Right atrium auricular region (tissue), 2 donors: ENCODE measurements at places on chromosomes 1 and 21. TPM values are rescaled to one million over a fixed set of nuclear protein-coding genes. Genes with fewer than 3 reads are reported as not detected.

The HORMAD1 gene
- total RNA-seq: not detected

The PLPPR4 gene
- total RNA-seq: 0.37 TPM

DNA sequence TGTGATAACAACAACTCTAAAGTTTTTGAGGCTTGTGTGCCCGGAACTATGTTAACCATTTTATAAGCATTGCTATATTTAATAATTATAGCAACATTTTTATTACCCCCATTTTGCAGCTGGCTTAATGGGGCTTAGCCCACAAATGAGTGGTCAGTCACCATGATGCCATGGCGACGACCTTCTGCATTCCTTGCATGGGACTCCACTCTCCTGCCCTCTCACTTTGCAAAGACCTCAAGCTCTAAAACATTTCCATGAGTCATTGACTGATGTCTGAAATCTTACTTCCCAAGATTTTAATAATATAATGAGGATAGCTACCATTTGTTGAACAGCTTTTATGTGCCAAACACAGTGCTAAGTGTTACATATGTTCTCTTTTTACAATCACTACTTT is 15.4 kb downstream of the NGF start:
- DNase-seq: no peak

DNA sequence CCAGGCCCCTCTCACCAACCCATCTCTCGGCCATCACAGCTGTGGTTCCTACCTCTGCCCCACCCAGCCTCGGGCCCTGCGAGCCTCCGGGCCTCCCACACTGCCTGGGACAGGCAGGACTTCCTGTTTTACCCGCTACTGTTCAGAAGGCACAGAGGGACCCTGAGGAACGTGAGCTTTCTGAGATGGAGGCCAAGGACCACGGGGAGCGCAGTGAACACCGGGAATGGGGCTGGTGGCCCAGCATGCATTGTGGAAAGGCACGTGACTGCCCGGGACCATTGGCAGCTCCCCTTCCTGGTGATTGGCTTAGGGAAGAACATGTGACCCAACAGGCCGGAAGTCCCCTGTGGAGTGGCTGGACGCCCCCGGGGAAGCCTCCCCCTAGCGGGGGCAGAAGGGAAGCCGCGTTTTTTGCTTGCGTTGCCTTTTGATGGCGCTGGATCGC is 7.0 kb downstream of the S100B start:
- DNase-seq: no peak

GRCh38 chr21:32916522-32917099 is 109.1 kb upstream of the OLIG2 start:
- DNase-seq: no peak

DNA sequence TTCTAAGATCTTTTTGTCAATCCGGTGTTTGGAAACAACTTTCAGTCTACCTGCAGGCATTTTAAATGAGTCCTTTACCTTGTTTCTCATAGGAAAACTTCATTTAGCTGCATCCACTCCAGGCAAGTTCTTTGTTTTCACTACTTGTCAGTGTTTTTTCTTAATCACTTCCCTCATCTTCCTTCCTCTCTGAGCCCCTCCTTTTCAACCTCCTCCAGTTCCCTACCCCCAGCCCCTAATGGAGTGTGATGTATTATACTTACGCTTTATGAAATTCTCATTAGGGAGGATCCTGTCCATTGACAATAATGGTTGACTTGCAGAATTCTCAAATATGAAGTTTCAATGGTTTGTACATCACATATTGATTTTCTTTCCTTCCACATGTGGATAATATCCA is 62.5 kb upstream of the BACH1 start:
- DNase-seq: no peak

DNA sequence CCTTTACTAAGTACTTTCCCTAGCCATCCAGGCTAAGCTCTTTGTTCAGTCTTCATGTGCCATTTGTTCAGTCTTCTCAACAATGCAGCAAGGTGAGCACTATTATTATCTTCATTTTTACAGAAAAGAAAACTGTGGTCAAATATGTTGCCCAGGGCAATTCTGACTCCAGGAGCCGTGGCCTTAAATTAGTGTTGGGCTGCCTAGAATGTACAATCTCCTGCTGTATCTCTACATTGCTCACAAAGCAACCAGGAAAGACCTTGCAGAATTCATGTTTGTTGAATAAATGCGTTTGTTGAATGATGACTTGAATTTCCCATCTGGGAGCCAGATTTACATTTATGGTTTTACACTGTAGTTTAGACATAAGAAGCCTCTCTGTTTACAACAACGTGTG is 14.2 kb downstream of the CD101 start:
- no peak for DNase-seq

DNA sequence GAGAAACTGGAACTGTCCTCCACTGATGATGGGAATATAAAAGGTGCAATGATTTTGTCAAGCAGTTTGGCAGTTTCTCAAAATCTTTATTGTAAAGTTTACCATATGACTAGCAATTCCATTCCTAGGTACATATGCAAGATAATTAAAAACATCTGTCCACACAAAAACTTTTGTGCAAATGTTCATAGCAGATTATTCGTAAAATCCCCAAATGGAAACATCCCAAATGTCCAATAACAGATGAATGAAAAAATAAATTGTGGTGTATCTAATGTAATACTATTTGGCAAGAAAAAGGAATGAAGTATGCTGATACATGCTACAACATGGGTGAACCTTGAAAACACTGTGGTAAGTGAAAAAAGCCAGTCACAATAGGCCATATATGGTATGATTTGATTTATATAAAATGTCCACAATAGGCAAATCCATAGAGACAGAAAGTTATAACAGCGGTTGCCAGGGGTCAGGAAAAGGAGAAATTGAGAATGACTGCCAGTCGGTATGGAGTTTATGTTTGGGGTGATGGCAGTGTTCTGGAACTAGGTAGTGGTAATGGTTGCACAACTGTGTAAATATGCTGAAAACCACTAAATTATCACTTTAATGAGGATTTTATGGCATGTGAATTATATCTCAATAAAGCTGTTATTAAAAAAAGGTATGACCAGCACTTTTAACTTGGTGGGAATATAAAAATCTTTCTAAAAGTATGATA is 81.7 kb upstream of the BEND5 start:
- DNase-seq: no peak

- no peak for DNase-seq
These were observed 2.4 kb downstream of the ACTN2 start for GRCh38 chr1:236688705-236689104.

DNA sequence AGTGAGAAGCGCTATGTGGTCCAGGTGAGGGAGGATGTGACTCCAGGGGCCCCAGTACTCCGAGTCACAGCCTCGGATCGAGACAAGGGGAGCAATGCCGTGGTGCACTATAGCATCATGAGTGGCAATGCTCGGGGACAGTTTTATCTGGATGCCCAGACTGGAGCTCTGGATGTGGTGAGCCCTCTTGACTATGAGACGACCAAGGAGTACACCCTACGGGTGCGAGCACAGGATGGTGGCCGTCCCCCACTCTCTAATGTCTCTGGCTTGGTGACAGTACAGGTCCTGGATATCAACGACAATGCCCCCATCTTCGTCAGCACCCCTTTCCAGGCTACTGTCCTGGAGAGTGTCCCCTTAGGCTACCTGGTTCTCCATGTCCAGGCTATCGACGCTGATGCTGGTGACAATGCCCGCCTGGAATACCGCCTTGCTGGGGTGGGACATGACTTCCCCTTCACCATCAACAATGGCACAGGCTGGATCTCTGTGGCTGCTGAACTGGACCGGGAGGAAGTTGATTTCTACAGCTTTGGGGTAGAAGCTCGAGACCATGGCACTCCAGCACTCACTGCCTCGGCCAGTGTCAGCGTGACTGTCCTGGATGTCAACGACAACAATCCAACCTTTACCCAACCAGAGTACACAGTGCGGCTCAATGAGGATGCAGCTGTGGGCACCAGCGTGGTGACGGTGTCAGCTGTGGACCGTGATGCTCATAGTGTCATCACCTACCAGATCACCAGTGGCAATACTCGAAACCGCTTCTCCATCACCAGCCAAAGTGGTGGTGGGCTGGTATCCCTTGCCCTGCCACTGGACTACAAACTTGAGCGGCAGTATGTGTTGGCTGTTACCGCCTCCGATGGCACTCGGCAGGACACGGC is 2.2 kb downstream of the CELSR2 start:
- no peak for DNase-seq

DNA sequence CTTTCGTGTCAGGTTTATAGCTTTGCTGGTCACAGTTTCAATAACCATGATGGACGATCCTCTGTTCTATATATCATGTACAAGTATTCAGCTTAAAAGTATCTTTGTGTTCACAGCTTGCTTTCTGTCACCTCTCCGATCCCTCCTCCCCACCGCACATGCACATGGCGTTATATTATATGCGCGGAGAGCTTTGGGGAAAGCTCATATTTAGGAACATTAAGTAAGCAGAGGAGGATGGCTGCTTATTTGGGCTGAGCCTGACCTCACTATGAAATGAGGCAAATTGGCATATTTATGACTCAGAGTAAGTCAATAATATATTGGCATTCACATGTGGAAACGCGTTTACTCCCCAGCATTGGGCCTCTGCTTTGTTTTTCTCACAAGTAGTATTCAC is 360.5 kb downstream of the HLX start:
- DNase-seq: no peak

DNA sequence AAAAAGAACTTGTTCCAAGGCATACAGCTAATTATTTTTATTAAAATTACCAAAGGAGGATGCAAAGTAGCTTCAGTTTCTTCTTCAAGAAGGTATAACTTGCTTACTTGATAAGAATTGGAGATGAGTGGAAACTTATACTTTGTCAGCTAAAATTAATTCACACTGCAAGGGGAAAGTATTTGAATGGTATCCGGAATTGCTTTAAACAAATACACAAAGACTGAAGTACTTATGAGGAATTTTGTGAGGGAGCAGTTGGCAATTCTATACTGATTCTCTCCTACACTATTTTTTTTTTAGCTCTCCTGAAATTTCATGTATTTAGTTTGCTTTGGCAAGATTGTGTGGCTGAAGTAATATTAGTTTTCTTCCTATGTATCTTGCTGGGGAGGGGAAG is 39.2 kb upstream of the GRIK1 start:
- no peak for DNase-seq

DNA sequence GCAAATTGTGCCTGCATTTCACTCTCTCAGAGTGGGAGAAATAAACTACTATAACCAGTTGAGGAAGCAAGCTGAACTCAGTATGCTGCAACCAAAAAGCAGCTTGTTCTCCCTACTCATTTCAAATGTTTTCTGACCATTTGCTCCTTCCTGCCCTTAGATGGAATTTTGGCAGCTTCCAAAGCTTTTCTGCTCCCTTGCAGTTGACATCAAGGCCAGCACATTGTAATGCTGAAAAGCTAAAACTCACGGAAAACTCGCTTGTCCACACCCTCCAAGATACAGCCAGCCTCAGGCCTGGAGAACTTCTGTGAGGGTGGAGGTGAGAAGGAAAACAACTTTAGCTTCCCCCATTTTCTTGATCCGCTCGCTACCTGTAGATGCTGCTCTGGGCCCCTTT is 5.0 kb upstream of the CHML start:
- DNase-seq: no peak
